Neural progenitor cell (in vitro differentiated cells): ENCODE measurements at places on chromosomes 6 and 20. TPM values are rescaled to one million over a fixed set of nuclear protein-coding genes. Genes with fewer than 3 reads are reported as not detected.
A peak's percentile ranks its signal among the peaks of the same experiment; 100 is the strongest.

GRCh38 chr20:63256954-63257353 lies 2.7 kb upstream of the NKAIN4 start:
- no peak overlapping the region for H3K27ac ChIP-seq
- H3K4me3 ChIP-seq, result no peak overlapping the region
- H3K4me1 ChIP-seq, result peaks cover 44% of the 10 kb centered on the region
- peaks cover 26% of the 10 kb centered on the region for H3K27me3 ChIP-seq

DNA sequence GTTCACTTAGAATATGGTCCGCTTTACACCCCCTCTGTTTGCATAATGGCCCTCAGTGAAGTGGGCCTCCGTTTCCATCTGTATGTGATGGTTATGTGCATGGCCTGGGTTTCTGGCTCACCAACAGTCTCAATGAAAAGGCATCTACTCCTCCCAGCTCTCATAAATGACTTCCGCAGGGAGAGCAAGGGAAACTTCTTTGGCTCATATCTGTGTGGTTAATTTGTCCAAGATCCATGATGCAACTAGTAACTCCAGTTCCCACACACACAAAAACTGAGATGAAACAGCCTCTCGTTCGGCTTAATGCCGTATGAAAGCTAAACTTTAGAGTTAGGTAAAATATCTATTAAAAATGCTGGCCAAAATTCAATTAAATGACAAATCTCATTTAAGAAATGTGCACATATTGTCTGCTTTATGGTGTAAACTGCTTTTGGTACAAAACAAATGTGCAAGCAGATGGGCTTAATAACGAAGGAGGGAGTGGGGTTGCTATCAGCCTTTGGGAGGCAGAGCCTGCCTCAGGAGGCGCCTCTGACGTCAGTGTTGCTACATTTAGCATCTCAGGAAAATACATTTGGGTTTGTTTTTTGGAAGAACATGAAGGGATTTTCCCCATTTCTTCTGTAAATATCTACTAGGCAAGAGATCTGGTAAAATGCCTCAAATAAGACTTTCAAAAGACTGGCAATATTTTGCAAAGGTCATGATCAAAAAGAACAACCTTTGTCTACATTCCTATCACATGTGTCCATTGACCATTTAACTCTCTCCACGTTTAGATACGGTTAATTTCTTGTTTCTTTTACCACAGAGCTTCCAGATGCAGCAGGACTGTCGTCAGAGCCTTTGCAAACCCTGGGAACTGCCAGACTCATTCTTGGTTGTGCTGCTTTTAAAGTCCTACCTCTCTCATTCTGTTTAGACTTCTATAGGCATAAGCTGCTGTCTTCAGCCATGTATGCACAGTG lies 96.8 kb downstream of the ARMC2 start:
- H3K27ac ChIP-seq, result no peak overlapping the region
- no peak overlapping the region for H3K4me3 ChIP-seq
- no peaks in the 10 kb centered on the region for H3K4me1 ChIP-seq
- H3K27me3 ChIP-seq, result no peaks in the 10 kb centered on the region
- no peaks in the 10 kb centered on the region for H3K36me3 ChIP-seq

DNA sequence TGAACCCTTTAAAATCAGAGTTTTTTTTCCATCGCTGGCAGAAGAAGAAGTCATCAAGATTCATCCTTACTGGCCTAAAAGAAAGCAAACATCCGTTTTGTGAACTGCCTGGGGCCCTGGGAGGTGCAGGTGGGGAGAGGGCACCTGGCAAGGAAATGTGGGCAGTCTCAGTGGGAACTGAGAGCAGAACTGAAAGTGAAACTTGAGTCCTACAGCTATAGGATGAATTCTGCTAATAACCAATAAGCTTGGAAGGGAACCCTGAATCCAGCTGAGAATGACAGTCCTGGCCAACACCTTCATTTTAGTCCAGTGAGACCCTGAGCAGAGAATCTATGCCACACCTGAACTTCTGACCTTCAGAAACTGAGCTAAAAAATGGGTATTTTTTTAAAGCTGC lies 130.1 kb upstream of the ASCC3 start:
- no peaks in the 10 kb centered on the region for H3K4me1 ChIP-seq
- no peak overlapping the region for H3K27ac ChIP-seq
- no peak for DNase-seq
- H3K36me3 ChIP-seq, result no peaks in the 10 kb centered on the region
- H3K4me3 ChIP-seq, result no peak overlapping the region
- H3K27me3 ChIP-seq, result no peaks in the 10 kb centered on the region

DNA sequence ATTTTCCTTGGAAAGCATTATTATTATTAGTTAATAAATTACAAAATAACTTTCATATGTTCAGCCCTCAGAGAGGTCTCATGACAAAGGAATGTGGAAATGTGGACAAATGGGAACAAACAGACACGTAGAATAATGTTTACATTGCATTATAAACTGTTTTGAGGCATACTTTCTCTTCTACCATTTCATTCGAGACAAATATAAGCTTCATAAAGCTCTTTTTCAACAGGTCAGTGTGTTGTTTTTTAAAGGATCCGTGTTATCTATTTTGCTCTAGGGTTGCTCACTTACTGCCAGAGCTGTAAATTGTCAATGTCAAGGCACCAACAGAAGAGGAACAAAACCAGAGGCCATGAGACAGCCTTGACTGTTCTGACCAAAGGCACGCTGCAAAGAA lies 256.8 kb downstream of the PHACTR1 start:
- no peak overlapping the region for H3K4me3 ChIP-seq
- H3K27me3 ChIP-seq, result no peaks in the 10 kb centered on the region
- H3K4me1 ChIP-seq, result no peaks in the 10 kb centered on the region
- no peak for DNase-seq
- no peak overlapping the region for H3K27ac ChIP-seq

- H3K4me1 ChIP-seq, result peaks cover 7% of the 10 kb centered on the region
- H3K27me3 ChIP-seq, result no peaks in the 10 kb centered on the region
- H3K36me3 ChIP-seq, result no peaks in the 10 kb centered on the region
- H3K27ac ChIP-seq, result no peak overlapping the region
- DNase-seq, result no peak
Measured at GRCh38 chr6:20732896-20733295, 198.6 kb downstream of the CDKAL1 start.

GRCh38 chr6:133503336-133503729 lies 262.2 kb downstream of the EYA4 start:
- H3K27ac ChIP-seq, result no peak overlapping the region
- no peaks in the 10 kb centered on the region for H3K27me3 ChIP-seq
- H3K4me1 ChIP-seq, result no peaks in the 10 kb centered on the region
- no peak for DNase-seq
- H3K4me3 ChIP-seq, result no peak overlapping the region
- H3K36me3 ChIP-seq, result no peaks in the 10 kb centered on the region

- H3K27me3 ChIP-seq, result no peaks in the 10 kb centered on the region
Measured at GRCh38 chr20:44471481-44471882, 4.2 kb upstream of the TTPAL start.

Gene ZNF165
- total RNA-seq, result 1.9 and 2.1 TPM in 2 replicates

DNA sequence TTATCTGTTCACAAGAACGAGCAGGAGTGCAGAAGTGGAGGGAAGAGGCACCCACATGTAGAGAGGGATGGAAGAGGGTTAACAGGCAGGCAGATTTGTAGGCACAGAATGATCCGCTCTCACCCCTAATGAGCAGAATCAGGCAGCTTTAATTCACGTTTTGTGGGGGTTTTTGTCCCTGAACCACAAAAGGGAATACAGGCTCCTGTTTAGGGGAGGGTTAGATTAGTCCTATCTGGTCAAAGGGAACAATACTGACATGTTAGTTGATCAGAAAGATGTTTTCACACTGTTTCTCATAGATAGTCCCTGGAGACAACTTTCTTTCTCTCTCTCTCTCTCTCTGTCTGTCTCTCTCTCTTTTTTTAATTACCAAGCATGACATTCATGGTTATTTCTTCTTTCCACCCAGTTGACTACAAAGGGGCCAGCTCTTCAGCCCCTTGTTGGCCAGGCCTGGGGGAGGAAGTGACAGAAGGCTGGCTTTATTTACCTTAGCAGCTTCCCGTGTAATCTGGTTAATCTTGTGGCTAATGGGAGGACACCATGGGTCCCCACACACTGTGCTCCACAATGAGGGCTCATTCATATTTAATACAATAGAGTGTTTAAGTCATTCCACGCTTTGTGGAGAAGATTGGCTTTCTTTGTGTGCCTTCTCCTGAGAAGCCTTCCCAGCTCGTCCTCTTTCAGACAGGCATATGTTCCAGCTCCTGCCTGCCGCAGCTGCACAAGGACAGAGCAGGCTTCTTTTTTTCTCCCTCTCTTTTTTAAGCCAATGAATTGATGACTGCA lies 958.8 kb downstream of the TFAP2A start:
- peaks cover 66% of the 10 kb centered on the region for H3K4me1 ChIP-seq
- no peaks in the 10 kb centered on the region for H3K36me3 ChIP-seq
- peak; percentile 93 for DNase-seq
- H3K27ac ChIP-seq, result peak overlapping the region; percentile 98

DNA sequence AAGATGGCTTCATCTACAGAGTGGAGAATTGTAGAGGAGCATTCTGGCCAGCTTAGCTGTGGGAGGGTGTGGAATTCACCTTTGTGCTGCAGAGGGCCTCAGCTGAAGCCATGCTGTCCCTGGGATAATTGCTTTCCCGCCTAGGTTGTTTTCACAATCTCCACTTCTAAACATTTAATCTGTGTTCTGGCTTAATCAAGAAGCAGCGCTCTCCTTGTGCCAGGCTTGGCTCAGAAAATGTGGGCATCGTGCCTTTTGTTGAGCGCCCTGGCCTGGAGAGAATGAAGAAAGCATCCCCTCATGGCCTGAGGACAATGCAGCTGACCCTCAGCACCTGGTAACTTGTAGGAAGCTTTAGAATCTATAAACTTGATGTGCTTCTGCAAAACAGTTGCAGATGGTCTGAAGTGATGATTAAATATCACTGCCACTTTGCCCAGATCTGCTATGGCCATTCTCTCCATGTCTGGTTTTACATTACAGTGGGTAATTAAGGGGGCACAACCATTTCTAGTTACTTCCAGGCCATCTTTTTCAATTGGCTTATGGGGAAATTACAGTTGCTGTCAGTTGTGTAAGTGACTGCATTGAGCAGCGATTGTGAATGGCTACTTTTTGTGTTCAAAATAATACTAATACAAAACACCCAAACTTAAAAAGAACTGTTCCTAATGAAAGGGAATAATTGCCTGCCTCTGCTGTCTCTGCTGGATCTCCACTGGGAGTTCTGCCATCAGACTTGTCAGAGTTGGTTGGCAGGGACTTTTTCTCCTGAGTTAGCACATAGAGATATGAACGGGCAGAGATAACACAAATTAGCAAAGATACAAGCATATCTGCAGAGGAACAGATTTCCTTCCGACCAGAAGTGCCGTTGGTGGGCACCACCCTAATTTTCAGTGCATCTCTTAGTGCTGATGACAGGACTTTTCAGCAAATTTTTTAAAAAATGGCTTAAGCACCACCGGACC lies 18.4 kb downstream of the CTNNBL1 start:
- no peaks in the 10 kb centered on the region for H3K36me3 ChIP-seq
- no peaks in the 10 kb centered on the region for H3K27me3 ChIP-seq
- H3K4me3 ChIP-seq, result no peak overlapping the region
- peak overlapping the region; percentile 56 for H3K27ac ChIP-seq
- peak; percentile 18 for DNase-seq

GRCh38 chr6:159418997-159419396 lies 249.8 kb downstream of the FNDC1 start:
- DNase-seq, result no peak
- H3K27me3 ChIP-seq, result no peaks in the 10 kb centered on the region
- no peak overlapping the region for H3K27ac ChIP-seq
- no peak overlapping the region for H3K4me3 ChIP-seq

Gene C20orf96
- 5.0 and 6.0 TPM in 2 replicates for total RNA-seq
